ENCODE measurements at places on chromosomes 2 and 18.

GRCh38 chr2:139684286-139684860, 904.2 kb upstream of the NXPH2 start:
- no peak for DNase-seq

DNA sequence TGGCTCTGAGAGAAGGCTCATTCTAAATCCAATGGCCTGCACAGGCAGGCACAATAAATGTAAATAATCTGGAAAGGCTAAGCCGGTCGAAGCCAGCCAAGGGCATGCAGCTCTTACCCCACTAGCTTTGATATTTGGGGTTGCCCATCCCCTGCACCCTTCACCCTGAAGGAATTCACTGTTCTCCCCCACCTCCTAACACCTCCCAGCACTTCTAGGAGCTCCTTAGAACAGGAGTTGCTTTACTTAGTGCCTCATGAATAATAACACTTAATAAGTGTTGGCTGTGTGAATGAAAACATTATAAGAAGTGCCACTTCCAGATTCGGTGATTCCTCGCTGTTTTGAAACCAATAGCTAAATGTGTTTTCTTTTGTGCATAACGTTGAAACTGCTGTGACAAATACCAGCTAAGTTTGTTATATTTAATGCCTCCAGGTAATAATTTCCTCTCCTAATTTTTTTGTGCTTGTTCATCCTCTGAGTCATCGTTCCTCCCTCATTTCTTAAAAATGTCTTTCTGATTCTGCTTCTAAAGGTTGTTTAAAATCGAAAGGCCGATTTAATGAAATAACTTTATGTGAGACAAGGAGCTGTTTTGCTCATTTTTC, 458.8 kb downstream of the METTL4 start:
- no peak for DNase-seq

GRCh38 chr2:50636462-50636861, 395.5 kb downstream of the NRXN1 start:
- DNase-seq = no peak

- no peak for DNase-seq
Measured at GRCh38 chr2:55871637-55872036, 51.9 kb downstream of the EFEMP1 start.

DNA sequence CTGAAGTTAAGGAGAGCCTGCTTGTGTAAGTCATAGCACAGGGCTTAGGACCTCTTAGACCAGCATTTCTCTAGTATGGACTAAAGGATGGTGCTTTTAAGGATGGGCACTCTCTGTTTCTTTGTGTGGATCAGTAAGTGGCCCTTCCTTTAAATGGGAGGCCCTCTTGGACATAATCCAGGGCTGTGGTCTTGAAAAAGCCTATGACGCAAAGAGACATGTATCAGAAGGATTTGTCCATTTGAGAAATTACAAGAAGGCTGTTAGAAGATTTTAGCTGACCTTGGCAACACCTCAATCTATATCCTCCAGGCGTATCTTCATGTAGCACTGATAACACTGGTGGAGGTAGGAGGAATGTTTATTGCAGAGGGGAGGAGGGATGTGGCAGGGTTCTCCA, 79.2 kb downstream of the PRPF40A start:
- DNase-seq = no peak
